ENCODE measurements at places on chromosomes 5 and 9.
A peak's percentile ranks its signal among the peaks of the same experiment; 100 is the strongest.

DNA sequence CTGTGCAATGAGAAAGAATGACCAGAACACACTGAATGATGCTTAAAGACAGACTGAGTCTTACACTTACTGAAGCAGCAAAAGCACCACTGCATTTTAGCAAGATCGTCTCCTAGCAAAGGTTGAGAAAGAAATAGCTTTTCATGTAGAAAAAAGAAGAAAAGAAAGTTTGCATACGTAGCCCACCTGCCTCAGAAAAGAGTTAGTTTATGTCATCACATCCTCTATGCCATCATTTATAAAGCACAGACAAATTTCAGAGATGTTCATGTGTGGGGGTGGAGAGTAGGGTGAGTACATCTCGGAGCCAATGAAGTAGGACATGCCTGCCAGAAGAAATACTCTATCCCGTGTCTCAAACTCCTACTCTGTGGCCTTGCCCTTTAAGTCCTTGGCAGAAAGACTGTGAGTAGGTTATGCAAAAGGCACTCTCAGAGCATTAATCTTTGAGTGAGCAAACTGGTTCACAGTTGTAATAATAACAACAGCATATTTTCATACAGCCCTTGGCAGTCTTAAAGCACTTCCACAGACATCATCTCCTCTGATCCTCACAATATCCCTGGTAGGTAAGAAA is 22.4 kb downstream of the NRG2 start:
- DNase-seq: no peak

DNA sequence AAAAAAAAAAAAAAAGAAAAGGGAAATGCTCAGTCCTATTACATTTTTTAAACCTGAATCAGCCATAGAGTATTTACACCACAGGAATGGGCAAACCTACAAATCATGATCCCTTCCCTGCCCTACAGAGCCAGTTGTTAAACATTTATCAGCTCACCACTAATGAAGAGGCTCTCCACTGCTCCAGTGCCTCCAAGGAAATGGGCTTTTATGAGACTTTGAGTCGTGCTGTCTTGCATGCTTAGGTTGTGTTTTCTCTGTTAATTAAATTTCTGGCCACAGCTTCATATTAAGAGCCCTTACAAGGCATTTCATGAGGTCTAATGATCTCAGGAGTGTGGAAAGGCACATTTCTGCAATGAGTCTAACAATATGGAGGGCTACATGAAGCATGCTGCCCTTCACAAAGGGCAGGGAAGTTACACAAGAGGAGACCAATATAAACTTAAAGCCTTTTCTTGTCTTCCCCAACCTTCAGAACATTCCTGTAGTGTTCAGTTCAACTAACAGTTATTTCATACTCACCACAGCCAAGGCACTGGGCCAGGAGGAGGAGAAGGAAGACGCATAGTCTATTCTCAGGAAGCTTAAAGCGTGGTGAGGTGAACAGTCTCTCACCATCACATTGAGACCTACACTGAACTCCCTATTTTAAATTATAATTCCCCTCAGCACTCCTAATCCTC is 140.1 kb upstream of the ABCA1 start:
- no peak for DNase-seq

DNA sequence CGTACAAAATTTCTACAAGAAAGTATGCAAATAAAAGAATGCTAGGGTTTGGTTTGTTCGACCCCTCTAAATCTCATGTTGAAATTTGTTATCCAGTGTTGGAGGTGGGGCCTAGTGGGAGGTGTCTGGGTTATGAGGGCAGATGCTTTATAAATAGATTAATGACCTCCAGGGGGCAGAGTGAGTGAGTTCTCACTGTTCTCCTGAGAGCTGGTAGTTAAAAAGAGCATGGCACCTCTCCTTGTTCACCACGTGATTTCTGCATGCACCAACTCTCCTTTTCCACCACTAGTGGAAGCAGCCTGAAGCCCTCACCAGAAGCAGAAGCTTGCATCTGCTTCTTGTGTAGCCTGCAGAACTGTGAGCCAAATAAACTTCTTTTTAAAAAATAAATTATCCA is 50.4 kb upstream of the FAM170A start:
- DNase-seq: peak; percentile 21

DNA sequence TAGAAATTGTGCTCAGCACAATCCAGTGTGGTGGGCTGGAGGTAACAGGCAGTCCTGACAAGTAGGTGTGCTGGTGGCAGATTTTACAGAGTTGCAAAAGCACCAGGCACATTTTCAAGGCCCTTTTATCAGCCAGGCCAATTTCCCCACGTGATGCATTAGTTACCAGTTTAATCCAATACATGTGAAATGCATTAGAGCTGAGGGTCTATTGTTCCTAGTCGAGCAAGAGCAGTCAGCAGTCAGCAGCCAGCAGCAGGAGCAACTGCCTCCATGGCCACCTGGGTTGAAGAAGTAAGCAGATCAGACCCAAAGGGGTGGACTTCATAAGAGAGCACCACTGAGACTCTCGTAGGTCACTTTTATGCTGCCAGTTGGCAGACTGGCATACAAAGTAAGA is 76.7 kb downstream of the EPB41L4A start:
- no peak for DNase-seq

- no peak for DNase-seq
Measured at GRCh38 chr5:171770153-171770552, 15.5 kb upstream of the SMIM23 start.

DNA sequence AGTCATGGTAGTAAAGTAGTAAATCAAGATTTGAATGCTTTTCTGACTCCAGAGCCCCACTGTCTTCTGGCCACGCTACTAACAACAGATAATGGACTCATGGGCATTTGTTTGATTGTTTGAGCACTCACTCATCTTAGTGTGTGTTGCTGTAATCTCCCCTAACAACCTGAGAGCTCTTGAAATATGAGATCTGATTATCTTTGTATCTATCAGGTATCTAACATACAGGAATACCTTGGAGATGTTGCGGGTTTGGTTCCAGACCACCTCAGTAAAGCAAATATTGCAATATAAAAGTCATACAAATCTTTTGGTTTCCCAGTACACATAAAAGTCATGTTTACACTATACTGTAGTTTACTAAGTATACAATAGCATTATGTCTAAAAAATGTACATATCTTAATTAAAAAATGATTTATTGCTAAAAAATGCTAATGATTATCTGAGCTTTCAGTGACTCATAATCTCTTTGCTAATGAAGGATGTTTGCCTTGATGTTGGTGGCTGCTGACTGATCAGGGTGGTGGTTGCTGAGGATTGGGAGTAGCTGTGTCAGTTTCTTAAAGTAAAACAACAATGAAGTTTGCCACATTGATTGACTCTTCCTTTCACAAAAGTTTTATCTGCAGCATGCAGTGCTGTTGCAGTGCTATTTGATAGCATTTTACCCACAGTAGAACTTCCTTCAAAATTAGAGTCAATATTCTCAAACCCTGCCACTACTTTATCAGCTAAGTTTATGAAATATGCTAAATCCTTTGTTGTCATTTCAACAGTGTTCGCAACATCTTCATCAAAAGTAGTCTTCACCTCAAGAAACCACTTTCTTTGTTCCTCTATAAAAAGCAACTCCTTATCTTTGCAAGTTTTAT is 92.2 kb downstream of the ZNF462 start:
- DNase-seq: no peak

GRCh38 chr5:112349371-112349770 is 69.7 kb downstream of the EPB41L4A start:
- DNase-seq: no peak

- peak; percentile 0 for DNase-seq
Measured at GRCh38 chr5:118405650-118406061, 582.7 kb downstream of the DTWD2 start.

GRCh38 chr5:82952326-82952725 is 124.9 kb downstream of the TMEM167A start:
- no peak for DNase-seq

Measured in CD14-positive monocyte (primary cell).